CD4-positive, CD25-positive, alpha-beta regulatory T cell (primary cell): ENCODE measurements at places on chromosomes 6 and 20. TPM values are rescaled to one million over a fixed set of nuclear protein-coding genes. Genes with fewer than 3 reads are reported as not detected.

GRCh38 chr6:154830771-154831170, 97.6 kb downstream of the SCAF8 start:
- no peak for DNase-seq

GRCh38 chr6:139323511-139324300, 31.9 kb upstream of the TXLNB start:
- DNase-seq, result peak; percentile 82

DNA sequence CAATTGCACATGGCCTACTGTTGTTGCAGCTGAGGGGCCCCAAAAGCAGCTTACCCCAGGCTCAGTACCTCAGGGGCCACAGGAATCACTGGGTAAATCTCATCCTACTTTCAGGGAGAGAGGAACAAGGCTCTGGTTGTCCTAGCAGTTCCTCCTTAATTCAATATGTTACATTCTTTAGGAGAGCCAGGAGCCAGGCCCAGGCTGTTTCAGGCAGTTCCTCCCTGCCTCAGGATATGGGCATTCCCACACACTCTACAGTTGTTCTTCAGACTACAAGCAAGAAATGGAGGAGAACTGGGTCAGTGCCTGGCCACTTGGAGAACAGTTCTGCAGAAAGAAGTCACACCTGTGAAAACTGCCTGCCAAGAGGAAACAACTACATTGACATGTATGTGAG, 9.6 kb upstream of the BTN3A2 start:
- no peak for DNase-seq

GRCh38 chr20:4605166-4605565, 116.5 kb upstream of the PRND start:
- no peak for DNase-seq

The PPIL6 gene
- polyA plus RNA-seq, result 0.24 TPM

GRCh38 chr20:16014436-16014835, 558.8 kb downstream of the KIF16B start:
- no peak for DNase-seq

The CNR1 gene
- polyA plus RNA-seq, result not detected

GRCh38 chr6:149186873-149187272, 130.6 kb upstream of the TAB2 start:
- DNase-seq, result no peak

The ATAT1 gene
- polyA plus RNA-seq, result 0.45 TPM

DNA sequence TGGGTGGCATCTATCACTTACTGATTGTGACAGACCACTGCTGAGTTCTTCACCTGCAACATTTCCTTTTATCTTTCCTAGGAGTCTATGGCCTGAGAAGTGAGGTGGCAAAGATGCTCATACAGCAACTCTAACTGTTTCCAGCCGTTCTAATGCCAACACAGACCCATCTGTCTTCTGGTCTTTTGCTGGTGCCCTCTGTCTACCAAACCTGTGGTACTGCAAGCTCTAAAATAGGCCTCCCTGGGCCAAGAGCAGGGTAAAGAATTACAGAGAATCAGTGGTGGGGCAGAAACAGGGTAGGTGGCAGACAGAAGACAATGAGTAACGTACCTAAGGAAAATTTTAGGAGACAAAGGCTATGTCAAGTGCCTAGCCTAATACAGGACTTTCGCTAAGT, 611.0 kb upstream of the FLRT3 start:
- no peak for DNase-seq

DNA sequence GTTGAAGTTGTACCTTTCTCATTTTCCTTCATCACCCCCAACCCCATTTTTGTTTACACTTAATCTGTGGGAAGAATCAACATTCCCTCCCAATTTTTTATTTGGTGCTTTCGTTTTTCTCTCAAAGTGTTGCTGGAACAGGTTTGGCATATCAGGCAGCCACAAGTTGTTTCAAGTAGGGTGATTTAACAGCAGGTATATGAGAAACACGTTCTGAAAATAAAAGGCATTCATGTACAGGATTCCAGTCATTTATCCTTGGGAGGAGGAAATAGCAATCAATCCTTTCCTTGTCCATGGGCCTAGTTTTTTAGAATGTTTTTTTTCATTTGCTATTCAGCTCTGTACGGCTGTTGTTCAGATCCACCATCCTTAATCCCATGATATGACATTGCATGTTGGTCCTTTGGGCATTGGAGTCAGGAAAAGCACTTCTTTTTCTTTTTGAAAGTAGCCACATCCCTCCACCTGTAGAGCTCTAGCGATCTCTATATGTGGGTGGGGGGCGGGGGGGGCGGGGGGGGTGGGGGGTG, 120.2 kb downstream of the JARID2 start:
- no peak for DNase-seq

The DTD1 gene
- 44.8 TPM for polyA plus RNA-seq

DNA sequence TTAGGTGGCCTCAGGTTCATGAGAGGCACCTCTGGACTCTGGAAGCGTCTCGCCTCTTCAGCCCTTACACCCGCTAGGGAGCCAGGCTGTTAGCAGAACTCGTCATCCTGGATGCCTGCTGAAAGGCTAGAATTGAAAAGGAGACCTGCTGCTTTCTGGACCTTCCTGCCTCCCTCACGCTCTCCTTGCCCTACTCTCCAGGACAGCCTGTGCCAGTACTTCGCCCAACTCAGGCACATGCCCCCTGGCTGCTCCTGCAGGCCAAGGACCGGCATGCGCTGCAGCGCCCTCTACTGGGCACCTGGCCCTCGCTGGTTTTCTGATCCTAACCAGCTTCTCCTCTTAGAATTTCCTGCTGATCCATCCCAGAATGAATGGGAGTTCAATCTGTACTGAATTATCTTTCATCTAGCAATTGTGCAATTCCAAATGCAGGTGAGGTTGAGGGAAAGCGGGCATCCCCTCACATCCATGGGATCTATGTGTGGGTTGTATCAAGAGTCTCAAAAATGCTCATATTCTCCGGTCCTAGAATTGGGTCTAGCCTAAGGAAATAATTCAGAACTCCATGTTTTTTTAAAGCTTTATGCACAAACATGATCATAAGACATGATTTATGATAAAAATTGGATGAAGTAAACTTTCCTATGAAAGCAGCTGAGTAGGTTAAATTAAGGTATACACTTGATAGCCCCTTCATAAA, 78.0 kb downstream of the PTPN1 start:
- peak; percentile 62 for DNase-seq

The DEFB113 gene
- not detected for polyA plus RNA-seq

The BFSP1 gene
- not detected for polyA plus RNA-seq

The TXLNB gene
- 0.31 TPM for polyA plus RNA-seq

DNA sequence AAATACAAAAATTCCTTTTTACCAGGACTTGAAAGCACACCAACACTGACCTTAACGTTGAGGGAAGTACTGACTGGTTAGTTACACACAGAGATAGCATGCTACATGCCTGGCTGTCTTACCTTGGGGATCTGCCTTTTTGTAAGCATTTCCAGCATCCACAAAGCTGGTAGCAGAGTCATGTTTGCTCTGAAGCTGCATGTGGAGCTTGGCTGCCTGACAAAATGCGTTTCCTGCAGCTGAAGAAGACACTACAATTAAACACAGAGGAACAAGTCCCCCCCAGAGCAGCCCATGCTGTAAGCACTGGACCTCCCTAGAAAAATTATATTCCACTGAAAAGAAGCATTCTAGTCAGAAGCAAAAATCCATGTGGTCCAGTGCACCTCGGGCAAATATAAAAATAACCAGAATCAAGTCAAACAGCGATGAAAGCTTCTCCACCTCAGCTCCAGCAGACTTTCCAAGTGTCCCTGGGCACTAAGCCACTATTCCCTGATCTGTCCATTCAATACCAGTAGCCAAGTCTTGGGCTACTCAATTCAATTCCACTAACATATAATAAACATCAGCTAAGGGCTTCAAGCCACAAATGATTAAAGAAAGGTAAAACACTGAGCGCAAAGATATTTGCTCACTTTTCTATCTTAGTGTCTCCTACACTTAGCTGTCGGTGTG, 24.2 kb downstream of the NAPB start:
- no peak for DNase-seq

- no peak for DNase-seq
These were observed 386.2 kb downstream of the TAF4 start for GRCh38 chr20:61679473-61679872.

DNA sequence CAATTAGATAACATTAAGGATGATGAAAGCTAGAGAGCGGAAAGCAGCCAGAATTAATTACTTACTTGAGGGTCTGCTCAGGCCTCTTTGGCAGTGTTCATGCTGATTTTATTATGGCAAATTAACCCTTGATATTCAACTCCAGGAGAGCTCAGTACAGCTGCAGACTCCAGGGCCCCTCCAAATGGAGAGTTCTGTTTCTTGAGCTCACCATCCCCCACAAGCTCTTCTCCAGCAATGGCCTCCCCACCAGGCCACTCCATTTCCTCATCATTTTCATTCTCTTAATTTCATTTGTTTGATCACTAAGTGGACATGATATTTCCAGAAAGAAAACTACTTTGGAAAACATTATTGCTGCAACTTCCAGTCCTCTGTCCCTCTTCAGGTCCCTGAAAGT, 513.3 kb upstream of the NOX3 start:
- no peak for DNase-seq

The VSX1 gene
- polyA plus RNA-seq, result not detected

- DNase-seq, result no peak
These were observed 3.2 kb upstream of the REPS1 start for GRCh38 chr6:138991206-138991605.

GRCh38 chr6:164247106-164247505, 832.6 kb downstream of the QKI start:
- no peak for DNase-seq

- no peak for DNase-seq
These were observed 120.2 kb upstream of the MLN start for GRCh38 chr6:33923857-33924514.
